ENCODE measurements at places on chromosomes 2 and 18.

- no peak for DNase-seq
These were observed 191.4 kb downstream of the SH3RF3 start for GRCh38 chr2:109320195-109320922.

DNA sequence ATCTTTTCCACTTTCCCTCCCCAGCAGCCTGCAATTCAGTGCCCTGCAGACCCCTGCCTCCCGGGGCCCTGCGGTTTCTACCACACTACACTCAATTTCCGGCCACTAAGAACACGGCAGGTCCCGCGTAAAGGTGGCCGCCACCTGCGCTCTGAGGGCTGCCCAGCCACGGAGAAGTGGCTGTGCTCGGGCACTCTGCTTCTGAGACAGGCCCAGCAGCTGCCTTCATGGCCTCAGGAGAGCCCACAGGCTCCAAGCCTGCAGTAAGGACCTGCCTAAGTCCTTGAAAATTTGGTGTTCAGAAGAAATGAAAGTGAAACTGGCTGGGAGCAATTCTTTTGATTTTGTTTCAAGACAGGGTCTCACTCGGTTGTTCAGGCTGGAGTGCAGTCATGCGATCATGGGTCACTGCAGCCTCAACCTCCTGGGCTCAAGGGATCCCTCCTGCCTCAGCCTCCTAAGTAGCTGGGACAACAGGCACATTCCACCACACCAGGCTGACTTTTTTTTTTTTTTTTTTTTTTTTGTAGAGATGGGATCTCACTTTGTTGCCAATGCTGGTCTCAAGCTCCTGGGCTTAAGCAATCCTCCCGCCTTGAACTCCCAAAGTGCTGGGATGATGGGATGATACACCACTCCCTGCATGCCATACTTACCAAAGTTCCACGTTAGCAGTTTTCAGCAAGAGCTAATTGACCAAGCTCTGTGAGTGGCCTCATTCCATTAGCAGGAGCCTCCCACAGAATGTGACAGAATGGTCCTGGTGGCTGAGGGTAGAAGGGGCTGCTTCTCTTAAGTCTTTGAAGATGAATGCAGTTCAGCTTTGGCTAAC, 14.6 kb upstream of the ALPP start:
- peak; percentile 67 for DNase-seq

DNA sequence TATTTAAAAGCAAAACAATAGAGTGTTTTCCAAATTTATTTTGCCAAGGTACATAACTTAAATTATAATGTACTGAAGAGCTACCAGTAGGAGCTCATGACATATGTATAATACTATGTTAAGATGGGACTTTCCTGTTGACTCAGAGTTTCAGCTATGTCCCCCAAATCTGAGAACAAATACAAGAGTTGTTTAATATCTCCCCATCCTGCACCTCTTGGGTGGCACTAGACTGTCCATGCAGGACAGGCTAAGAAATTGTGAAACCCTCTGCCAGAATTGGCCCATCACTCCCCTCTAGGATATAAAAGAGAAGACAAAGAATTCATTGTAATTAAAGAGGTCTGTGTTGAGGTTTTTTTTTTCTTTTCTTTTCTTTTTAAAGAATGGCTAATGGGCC, 21.7 kb upstream of the CTAGE1 start:
- DNase-seq, result peak; percentile 21

DNA sequence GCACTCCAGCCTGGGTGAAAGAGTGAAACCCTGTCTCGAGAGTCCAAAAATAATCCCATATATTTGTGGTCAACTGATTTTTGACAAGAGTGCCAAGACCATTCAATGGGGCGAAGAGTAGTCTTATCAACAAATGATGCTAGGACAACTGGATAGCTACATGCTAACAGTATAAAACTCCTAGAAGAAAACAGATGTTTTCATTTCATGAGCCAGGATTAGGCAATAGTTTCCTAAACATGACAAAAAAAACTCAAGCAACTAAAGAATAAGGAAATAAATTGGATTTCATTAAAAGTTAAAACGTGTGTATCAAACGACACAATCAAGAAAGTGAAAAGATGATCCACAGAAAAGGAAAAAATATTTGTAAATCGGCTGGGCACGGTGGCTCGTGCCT, 6.3 kb downstream of the LIMS2 start:
- no peak for DNase-seq

GRCh38 chr2:205792908-205793307, 110.6 kb downstream of the NRP2 start:
- DNase-seq, result no peak

GRCh38 chr2:176924909-176925534, 287.6 kb upstream of the HNRNPA3 start:
- no peak for DNase-seq

DNA sequence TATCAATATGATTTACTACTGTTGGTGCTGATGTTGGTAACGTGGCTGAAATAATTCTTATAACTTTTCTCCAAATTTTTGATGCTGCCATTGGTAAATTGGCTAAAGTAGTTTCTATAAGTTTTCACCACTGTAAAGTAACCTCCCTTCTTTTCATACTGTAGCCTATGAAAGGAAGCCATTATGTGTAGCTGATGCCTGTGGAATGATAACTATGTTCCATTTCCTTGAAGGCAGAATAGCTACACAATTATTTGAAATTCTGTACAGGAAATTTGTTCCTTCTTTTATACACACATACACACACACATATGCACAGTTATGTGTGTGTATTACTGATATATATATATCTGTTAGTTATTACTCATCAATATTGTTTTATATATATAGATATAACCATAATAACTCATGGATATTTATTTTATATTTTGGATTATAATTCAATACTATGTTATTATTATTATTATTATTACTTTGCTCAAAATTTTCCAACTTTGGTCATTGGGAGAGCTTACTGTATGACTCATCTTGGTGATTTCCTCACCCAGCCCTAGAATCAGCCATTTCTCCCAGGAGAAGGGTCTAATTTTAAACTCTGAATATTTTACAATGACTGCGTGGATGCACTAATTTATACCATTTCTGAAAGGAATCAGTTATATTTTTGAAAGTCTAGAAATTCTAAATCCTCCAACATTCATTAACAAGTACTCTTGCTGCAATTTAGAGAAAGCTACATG, 1677.7 kb downstream of the SUCLG1 start:
- no peak for DNase-seq

DNA sequence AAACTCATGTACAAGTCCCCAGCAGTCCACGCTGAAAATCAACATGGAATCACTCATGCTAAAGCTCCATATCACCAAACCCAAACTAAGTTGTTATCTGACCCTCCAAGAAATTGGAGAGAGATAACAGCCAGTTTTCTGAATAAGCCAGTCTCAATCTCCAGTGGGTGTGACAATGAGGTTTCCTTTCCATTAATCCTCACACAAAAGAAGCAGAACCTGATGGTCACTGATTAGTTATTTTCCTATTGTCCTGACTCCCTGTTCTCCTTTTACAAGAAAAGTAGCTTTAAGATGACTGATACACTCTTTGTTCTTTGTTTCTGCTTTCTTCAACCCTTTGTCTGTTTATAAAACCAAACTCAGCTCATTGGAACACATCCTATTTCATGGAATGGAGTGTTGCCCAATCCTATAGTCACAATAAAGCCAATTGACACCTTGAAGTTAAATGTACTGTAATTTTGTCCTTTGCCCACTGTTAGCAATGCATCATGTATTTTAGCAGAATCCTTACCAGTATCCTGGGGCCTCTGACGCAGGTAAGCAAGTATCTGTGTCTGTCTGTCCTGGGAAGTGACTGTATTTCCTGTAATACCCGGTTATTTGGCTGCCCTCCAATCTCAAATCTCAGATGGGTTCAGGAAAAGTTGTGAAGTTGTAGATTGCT, 30.6 kb upstream of the SH3RF3 start:
- DNase-seq, result no peak

- DNase-seq, result peak; percentile 75
These were observed 20.6 kb upstream of the ATRAID start for GRCh38 chr2:27191070-27191829.

- DNase-seq, result no peak
These were observed 25.8 kb upstream of the DPP4 start for GRCh38 chr2:162099836-162100235.

DNA sequence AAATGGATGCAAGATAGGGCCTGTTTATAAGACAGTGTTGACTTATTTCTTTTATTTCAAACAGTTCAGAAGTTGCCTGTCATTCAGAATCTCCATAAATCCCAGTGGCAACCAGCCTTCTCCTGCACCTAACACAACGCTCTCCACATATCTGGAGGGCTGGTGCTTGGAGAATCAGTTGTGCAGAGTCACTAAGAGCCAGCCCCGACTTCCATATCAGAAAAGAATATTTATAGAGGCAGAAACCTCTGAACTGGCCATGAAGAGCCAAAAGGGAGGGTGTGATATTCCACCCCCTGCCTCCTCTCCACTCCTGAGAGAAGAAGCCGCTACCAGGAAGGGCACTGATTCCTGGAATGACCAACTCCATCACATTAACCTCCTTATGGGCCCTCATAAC, 34.0 kb upstream of the B4GALT6 start:
- no peak for DNase-seq

- no peak for DNase-seq
These were observed 48.6 kb downstream of the GALNT14 start for GRCh38 chr2:31089645-31090044.

DNA sequence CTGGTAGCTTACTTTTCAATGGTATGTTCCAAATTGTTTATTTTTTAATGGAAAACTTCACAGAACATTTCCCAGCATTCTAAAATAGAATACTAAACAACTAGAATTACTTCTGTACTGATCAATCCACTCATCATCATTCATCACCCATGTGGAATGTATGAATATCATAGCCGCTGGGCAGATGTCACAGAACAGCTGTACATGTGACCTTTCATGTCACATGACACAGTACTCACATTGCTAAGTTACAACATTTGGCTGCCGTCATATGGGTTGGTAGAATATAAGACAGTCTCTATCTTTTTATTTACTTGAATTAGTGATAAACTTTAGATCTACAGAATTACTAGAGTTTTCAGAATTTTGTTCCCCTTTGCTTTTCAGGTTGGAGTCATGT, 387.6 kb downstream of the ZEB2 start:
- no peak for DNase-seq

DNA sequence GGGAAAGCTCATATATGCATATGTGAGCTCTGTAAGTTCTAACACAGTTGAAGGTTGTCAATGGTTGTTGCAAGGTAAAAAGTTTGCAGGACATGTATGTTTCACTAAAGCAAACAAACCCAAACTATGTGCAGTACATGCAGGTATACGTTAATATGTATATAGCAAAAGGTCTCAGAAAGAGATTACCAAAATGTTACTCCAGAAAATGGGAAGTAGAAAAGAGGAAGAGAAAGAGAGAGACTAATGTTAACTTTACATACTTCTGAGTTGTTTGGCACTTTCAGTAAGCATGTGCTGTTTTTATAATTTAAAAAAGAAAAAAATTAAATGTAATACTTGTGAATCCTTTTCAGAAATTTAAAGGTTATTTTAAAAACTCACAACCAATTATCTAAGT, 32.8 kb upstream of the PEX13 start:
- no peak for DNase-seq

GRCh38 chr18:8224576-8224975, 384.7 kb upstream of the RAB12 start:
- no peak for DNase-seq

- no peak for DNase-seq
These were observed 653.0 kb downstream of the RNF144A start for GRCh38 chr2:7570247-7570646.

- no peak for DNase-seq
These were observed 76.0 kb downstream of the EPC2 start for GRCh38 chr2:148720501-148721001.

- DNase-seq, result no peak
These were observed 28.6 kb downstream of the ARID5A start for GRCh38 chr2:96565111-96565510.

DNA sequence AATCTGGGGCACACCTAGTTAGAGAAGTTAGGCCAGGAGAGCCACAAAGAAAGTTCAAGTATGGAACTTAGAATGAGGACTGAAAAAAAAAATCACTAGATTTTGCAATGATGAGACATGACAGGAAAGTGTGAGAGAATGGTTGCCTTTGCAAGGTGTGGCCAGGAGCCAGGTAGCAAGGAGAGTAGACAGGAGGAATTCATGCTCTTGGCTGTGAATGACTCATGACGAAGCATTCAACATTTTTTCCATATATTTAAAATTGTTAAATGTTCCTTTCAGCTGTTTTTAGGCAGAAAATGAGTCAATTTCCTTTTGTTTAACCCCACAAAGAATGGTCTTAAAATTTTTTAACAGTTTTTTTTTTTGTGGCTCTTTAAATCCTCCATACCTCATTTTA, 636.9 kb downstream of the PLCL1 start:
- DNase-seq, result no peak

- DNase-seq, result no peak
These were observed 316.0 kb downstream of the TXNL1 start for GRCh38 chr18:56322406-56322805.

DNA sequence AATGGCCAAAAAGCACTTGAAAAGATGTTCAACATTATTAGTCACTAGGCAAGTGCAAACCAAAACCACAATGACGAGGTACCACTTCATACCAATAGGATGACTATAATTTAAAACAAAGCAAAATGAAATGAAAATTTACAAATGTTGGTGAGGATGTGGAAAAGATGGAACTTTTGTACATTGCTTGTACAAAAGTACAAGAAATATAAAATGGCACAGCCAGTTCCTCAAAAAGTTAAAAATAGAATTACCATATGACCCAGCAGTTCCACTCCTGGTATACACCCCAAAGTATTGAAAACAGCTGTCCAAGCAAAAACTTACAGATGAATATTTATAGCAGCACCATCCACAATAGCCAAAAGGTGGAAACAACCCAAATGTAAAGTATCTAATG, 107.8 kb upstream of the XPO1 start:
- no peak for DNase-seq

GRCh38 chr2:35204881-35205280, 1150.7 kb upstream of the CRIM1 start:
- no peak for DNase-seq

- no peak for DNase-seq
These were observed 318.1 kb downstream of the NBAS start for GRCh38 chr2:15242936-15243461.

- DNase-seq, result no peak
These were observed 15.6 kb upstream of the PKDCC start for GRCh38 chr2:42032224-42032620.

GRCh38 chr2:65527451-65528240, 95.2 kb upstream of the SPRED2 start:
- DNase-seq, result no peak

Measured in GM13976 (cell line).